NK-92 treated with Interleukin-12 subunit alpha and Interleukin-12 subunit beta, amount 100 ng/mL, for 24 hours (cell line): ENCODE measurements at places on chromosomes 5 and 9.

DNA sequence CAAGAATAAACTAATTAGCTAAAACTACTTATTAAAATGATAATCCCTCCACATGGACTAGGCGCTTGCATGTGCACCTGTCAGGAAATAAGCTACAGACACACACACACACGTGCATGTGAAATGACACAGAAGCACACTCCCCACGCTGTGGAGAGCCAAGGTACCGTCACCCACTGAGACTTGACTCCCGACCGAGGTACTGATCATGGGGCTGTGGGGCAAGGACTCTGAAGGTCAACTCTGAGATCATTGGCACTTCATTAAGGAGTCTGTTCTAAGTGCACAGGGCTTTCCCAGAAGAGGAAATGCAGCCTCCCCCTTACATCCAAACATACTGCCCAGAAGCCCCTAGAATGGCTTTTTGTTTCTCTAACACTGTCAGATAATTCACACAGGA lies 264.4 kb upstream of the WWC1 start:
- DNase-seq: no peak

DNA sequence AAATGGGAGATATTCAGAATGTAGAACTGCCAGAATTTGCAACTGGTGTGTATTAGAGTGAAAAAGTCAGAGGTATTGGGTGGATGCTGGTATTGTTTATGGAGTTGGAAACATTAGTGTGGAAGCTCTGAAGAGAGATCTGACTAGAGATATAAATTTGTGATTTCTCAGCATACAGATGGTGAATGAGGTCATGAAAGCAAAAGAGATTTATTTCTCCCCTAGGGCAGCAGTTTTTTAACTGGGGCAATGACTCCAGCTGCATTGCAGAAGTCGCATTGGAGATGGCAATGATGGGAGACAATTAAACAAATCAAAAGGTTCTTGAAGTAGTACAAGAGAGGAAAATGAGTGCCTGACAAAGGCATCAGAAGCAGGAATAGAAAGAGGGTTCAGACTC lies 64.9 kb downstream of the CETN3 start:
- DNase-seq: no peak

DNA sequence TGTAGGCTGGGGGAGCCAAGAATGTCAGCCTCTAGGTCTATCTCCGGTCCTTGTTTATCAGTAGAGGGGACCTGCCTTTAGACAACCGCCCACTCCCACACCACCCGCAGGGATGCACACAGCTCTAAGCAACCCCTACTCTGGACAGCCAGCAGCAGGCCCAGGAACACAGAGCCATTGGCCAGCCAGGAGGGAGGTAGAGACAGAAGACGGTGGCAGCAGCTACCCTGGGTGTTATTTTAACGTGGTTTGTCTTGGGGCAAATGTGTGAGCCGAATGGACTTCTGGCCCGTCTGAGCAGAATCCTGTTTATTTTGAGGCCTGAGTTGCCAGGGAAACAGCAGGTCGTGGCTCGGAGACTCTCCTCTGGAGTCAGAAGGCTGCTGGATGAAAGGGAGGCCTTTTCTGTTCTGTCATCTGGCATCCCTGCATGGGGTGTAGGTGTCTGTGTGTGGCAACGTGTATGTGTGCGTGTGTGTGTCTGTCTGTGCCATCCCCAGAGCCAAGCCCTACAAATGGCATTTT lies 382 bp upstream of the FGF1 start:
- no peak for DNase-seq

- DNase-seq: no peak
Observed at GRCh38 chr9:113934829-113935676, 58.9 kb downstream of the ZNF618 start.

DNA sequence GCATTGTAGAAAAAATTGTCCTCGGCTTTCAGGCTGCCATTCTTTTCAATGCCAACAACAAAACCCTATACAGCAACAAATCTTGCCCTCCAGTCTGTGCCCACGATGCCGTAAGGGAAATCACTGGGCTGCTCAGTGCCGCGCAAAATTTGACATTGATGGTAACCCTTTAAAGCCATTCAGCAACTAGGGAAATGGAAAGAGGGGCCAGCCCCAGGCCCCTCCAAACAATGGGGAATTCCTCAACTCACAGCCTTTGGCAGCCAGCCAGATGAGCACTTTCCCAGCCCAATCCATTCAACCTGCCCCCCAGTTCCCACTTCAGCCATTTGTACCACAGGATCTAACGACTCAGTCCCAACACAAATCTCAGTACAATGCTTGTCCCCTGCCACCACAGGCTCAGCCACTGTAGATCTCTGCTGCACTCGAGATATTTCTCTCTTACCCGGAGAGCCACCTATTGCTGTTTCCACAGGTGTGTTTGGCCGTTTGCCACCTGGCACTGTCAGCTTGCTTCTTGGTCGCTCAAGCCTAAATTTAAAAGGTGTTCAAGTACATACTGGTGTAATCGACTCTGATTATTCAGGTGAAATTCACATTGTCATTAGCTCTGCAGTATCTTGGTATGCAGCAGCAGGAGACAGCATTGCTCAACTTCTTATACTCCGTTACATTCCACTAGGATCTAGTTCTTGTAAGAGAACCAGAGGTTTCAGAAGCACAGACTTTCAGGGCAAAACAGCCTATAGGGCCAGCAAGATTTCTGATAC lies 103.3 kb downstream of the SYK start:
- no peak for DNase-seq

GRCh38 chr5:156401804-156402203 lies 74.8 kb downstream of the SGCD start:
- no peak for DNase-seq

GRCh38 chr5:56388229-56388985 lies 155.3 kb upstream of the ANKRD55 start:
- no peak for DNase-seq

DNA sequence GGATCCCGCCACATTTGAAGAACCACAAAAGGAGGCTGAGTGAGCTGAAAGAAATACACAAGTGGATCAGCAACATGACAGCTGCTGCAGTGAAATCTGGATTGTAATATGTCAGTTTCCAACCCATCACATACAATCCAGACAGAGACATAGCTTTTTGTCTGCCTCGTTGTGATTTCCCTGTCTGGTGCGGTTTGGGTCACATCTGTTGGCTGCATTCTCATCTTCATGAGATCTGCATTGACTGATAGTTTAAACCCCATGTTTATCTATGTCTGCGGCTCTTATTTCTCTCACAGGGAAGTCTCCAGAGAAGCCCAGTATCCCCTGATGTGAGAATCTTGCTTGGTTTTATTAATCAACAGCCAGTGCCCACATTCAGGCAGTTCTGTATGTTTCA lies 403.1 kb upstream of the ZNF608 start:
- no peak for DNase-seq

DNA sequence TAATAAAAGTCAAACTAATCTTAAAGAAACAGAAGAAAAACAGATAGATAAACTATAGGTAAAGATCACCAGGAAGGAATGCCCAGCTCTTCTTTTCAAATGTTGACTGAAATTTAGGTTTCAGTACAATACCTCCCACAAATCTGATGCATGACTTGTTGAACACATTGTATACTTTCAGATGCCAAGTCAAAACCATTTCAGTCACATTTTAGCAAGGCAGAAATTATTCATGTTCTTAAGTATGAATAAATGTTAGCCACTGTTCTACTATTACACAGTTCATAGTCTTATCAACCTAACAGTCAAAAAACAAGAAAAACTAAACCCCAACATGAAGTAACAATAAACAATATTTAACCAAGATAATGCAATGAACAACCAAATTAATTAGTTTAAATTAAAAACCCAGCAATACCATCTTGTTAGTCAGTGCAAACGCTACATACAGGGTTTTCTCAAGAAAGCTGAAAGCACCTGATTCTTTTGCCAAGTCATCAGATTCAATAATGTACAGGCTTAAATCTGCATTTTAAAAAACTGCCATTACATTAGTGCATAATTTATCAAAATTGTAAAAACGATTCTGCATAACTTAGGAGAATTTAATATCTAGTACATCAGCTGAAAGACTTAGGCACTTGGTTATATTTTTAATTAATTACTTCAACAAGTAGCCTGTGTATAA lies 20.0 kb upstream of the PDCL start:
- DNase-seq: no peak

DNA sequence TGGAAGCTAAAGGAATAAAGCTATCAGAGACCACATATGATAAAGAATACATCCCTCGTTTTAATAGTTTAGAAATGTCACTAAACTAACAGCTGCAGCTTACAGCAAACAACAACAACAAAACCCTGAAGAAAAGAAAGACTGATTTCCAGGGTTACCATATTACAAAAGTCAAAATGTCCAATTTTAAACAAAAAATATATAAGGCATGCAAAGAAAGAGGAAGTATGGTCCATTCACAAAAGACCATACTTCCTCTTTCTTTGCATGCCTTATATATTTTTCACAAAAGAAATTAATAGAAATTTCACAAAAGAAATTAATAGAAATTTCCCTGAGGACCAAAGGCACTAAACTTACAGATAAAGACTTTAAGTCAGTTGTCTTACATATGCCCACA lies 354.2 kb downstream of the ARL15 start:
- no peak for DNase-seq

DNA sequence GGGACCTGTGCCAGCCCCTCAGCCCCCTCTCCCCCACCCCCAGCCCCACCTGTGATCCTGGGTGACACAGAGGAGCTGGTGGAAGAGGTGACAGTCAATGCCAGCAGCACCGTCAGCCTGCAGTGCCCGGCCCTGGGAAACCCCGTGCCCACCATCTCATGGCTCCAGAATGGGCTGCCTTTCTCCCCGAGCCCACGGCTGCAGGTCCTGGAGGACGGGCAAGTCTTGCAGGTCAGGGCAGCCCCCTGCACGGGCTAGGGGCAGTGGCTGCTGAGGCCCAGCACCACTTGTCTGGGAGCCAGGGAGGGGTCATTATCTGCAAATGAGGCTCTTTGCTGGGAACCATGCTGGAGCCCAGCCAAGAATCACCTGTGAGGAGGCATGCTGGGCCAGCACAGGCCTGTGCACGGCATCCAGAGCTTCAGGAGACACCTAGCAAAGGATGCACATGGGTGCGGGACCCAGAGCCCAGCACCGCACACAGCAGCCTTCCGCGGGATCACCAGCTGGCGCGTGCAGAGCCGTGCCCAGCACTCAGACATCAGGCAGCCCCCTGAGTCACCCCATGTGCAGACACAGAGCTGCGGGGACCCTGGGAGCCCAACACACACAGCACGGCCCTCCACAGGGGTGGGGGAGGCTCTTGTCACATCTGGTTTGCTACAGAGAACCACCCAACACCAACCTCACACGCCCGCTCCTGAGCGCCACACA lies 62.0 kb upstream of the ASS1 start:
- no peak for DNase-seq

- DNase-seq: no peak
Observed at GRCh38 chr5:16797951-16798350, 138.1 kb downstream of the MYO10 start.

- DNase-seq: no peak
Observed at GRCh38 chr5:100755435-100755834, 147.6 kb downstream of the ST8SIA4 start.

GRCh38 chr5:94240596-94240992 lies 377.8 kb downstream of the KIAA0825 start:
- DNase-seq: no peak

GRCh38 chr5:58002323-58002722 lies 457.6 kb downstream of the PLK2 start:
- no peak for DNase-seq

DNA sequence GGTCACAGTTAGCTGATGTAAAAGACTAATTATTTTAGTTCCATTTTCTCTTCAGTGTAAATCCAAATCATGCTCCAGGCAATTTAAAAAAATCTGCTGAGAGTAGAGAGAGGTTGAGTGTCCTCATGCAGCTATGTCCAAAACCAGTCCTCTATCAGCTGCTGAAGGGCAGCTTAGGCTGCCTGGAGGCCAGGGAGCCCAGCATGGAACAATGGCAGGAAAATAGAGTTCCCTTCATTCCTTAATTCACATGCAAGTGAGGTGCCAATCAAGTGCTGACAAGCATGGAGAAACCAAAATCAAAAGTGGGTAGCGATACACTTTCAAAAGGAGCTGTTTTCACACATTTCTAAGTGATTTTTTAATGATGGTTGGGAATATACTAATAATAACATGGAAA lies 78.3 kb upstream of the POU5F2 start:
- no peak for DNase-seq

DNA sequence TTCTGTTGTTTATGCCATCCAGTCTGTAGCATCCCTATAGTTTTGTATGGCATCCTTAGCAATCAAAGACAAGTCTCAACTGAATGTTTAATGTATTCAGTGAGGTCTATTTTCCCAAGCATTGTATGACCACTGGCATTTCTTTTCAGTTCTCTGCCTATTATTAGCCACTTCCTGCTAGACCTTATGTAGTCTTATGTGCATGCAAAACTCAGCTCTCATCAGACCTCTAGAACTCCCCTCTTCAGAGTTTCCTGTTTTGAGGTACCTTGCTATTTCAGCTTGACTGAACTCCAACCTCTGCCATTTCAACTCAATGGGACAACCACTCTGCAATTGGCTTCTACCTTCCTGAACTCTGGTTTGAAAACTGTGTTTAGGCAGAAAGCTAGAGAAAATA lies 113.2 kb downstream of the SLC25A46 start:
- DNase-seq: no peak

DNA sequence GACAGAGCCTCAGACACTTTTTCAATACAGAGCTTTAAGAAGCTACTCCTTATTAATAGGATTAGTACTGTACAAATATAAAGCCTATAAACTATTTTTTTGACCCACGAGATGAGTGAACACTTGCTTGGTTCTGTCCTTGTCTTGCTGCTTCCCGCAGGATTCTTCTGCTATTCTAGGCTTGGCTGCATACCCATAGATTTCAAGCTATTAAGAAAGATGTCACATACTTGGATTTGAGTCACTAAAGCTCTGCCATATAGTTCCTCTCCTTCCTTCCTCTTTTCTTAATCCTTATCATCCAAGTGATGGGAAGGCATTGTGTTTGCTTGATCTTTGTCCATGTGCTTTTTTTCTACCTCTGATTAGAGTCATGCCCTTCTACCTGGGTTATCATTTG lies 361.2 kb upstream of the TRPC7 start:
- no peak for DNase-seq

DNA sequence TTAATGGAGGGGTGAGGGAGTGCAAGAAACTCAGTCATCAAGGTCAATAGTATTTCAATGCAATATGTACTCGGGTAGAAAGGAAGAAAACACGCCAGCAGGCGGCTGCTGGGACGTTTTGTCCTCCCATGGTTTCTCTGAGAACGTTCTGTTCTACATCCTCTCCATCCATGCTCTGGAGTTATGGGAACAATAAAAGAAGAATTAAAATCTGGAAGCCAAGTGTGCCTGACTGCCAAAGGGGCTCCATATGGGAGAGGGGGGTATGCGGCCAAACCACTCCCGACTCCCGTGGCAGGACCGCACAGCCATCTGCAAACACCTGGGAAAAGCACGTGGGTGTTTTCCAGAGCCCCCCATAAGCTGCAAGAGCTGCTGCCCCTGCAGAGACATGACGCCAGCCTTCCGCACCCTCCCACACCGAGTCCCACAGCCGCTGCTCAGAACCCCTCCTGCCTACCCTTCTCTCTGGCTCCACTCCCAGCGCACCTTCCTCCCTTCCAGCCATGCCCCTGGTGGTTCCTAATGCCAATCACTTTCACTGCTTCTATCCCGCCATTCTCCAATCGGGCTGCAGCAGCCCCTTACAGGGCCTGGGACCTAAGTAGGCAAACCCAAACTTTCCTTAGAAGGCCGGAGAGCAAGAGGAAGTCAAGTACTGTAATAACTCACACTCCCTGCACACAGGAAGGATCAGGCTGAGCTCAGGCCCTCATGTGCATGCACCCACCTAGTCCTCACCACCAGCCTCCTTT lies 241.6 kb downstream of the SYK start:
- no peak for DNase-seq

- DNase-seq: no peak
Observed at GRCh38 chr9:91963711-91964240, 13.7 kb upstream of the ROR2 start.
